ENCODE measurements at places on chromosomes 16 and 17.

GRCh38 chr16:51426276-51426675, 275.2 kb upstream of the SALL1 start:
- no peak for DNase-seq

GRCh38 chr17:60846175-60846574, 168.5 kb downstream of the BCAS3 start:
- DNase-seq = no peak

DNA sequence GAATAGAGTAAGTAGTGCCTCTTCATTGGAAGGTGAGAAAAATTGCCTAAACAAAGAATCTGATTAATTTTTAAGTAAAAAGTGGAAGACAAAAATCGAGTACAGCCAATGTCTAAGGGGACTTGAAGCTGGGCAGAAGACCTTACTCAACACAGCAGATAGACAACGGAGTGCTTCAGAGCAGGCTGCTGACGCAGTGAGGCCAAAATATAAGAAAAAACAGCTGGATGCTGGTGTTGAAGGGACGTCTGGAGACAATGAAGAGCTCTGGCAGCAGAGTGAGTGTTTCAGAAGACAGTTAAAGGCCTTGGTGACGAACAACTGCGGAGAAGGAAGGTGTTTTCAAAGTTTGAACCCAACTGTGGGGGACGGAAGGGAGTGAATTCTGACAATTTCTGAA, 169.8 kb downstream of the MRTFB start:
- DNase-seq = no peak

GRCh38 chr17:45705123-45706009, 78.8 kb upstream of the CRHR1 start:
- no peak for DNase-seq

- DNase-seq = no peak
Measured at GRCh38 chr16:78709137-78709884, 609.9 kb downstream of the WWOX start.

GRCh38 chr16:7083096-7083495, 249.5 kb upstream of the RBFOX1 start:
- DNase-seq = no peak

DNA sequence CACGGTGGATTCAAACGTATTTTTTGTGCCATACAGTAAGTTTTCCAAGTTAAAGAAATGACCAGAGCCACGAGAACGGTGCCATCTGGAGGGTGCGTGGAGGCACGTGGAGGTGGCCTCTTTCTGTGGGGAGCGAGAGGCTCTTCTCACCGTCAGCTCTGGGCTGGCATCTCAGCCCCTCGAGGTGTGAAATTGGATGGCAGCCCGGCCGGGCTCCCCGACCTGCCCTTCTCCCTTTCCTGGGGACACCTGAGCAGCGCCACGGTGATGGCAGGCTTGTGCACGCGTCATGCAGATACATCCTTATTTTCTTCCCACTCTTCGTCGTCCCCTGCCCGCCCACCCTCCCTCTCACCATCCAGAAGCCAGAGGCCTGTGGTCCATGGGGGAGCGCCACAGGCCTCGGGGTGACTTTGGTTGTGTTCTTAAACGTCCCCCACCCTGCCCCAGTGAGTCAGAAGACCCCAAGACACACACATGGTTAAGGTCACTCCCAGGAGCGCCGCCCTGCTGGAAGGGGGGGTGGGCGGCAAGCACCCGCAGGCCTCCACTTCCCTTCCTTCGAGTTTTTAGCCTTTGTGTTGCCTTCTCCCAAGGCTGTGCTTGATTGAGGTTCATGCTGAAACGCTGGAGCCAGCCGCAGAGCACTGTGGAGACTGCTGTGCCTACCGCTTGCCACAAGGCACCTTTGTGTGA, 109.4 kb downstream of the BANP start:
- DNase-seq = no peak

Data from posterior cingulate gyrus (tissue), 11 donors.